Activated T-helper 2 cell treated with anti-CD3 and anti-CD28 coated beads, Interferon-gamma antibody, Interleukin-2, Interleukin-4, amounts not matched to agents 10 μg/mL and 5 μg/mL and 100 μg/mL, durations not matched to agents 14 hours and 24 hours and 36 hours (primary cell): ENCODE measurements at places on chromosomes 16 and 17.

DNA sequence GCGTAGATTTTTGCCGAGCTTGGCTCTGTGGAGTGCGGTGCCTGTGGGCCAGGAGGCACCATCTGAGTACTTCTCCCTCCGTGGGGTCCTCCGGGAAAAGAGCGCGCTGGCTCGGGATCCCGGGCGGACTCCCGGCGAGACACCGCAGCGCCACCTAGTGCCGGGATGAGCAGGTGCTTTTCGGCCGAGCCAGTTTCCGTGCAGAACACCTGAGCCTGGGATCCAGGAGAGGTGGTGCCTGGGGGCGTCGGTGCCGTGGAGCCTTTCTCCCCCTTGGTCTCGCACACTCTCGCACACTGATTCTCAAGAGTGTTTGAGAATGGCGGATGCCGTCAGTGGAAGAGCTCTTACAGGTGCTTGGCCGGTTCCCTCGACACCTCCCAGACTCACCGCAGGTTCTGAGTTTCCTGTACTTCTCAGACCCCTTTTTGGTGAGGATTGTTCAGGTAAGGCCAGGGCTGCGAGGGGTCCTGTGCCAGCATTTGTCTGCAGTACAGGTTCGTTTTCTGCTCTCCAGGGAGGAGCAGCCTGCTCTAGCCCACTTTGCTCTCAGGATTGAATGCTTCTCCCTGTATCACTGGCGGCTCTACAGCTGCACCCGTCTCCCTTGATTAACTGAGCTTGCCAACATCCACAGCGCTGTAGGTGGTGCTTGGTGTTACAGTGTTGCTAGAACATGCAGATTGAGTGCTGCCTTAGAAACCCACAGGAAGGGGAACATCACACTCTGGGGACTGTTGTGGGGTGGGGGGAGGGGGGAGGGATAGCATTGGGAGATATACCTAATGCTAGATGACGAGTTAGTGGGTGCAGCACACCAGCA is 23.3 kb downstream of the TBCD start:
- peak; percentile 24 for DNase-seq

GRCh38 chr16:56998861-56999260 is 9.5 kb downstream of the NLRC5 start:
- no peak for DNase-seq

DNA sequence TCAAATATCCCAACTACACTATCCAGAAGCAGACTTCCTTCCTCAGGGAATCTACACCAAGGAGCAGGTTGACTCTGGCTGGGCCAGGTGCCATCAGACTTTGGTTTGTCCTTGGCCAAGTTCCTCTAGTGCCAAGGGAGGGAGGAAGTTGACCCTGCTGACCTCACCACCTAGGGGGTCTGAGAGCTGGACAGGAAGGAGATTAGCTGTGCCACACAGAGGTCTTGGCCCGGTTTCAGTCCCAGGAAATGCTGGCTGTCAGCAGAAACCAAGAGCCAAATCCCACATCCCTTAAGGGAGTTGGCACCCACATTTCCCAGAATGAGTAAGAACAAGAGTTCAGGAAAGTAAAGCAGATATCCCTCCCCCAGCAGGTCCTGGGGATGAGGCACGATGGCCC is 178.2 kb downstream of the SALL1 start:
- no peak for DNase-seq

DNA sequence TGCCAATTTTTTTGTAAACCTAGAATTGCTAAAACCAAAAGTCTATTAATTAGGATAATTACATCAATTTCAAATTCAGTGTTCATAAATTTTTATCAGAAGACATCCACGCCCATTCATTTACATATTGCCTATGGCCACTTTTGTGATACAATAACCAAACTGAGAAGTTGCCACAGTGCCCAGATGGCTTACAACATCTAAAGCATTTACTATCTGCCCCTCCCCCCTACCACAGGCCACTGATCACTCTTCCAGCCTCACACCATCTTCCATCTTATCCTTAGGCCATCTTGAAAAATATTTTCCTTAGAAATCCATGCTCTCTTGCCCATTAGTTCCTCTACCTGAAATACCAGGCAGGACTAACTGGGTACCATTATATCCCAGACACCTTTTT is 6.3 kb upstream of the PRKAR1A start:
- no peak for DNase-seq
